Esophagus squamous epithelium (tissue), 5 donors: ENCODE measurements at places on chromosomes 2 and 18. TPM values are rescaled to one million over a fixed set of nuclear protein-coding genes. Genes with fewer than 3 reads are reported as not detected.

The ADD2 gene
- total RNA-seq, result 1.8 TPM

The LIPT1 gene
- total RNA-seq, result 6.3 TPM

The NRP2 gene
- 28.2 TPM for total RNA-seq

The KCTD1 gene
- 67.1 TPM for total RNA-seq

The MYO5B gene
- 59.3 TPM for total RNA-seq

The IL36RN gene
- 5.0 TPM for total RNA-seq

The ALK gene
- 0.19 TPM for total RNA-seq

- H3K4me3 ChIP-seq, result no peak overlapping the region
- no peak for DNase-seq
- no peak overlapping the region for H3K27ac ChIP-seq
- no peaks in the 10 kb centered on the region for H3K36me3 ChIP-seq
- no peaks in the 10 kb centered on the region for H3K4me1 ChIP-seq
Observed at GRCh38 chr2:211981451-211981850, 557.2 kb downstream of the ERBB4 start.

- H3K4me1 ChIP-seq, result no peaks in the 10 kb centered on the region
- no peaks in the 10 kb centered on the region for H3K36me3 ChIP-seq
Observed at GRCh38 chr2:215850380-215850779, 163.0 kb downstream of the MREG start.

DNA sequence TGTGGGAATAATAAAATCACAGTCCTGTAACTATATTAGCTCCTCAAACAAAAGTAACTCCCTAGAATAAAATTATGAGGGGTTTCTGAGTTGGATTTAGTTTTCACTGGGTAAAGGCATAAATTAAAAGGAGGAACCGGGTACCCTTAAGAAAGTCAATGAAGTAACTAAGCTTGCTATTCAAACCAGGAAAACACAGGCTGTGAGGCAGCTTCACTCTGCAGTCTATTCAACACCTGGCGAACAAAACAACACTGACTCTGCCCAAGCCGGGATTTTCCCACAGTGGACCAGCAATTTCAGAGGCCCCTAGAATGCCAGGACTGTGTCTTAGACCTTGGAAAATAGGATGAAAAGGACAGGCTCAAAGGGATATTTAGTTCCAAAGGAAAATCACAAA, 24.6 kb upstream of the CREB1 start:
- H3K27me3 ChIP-seq, result no peaks in the 10 kb centered on the region
- H3K27ac ChIP-seq, result peak overlapping the region; percentile 41
- peaks cover 17% of the 10 kb centered on the region for H3K4me1 ChIP-seq
- no peaks in the 10 kb centered on the region for H3K36me3 ChIP-seq
- no peak for DNase-seq

DNA sequence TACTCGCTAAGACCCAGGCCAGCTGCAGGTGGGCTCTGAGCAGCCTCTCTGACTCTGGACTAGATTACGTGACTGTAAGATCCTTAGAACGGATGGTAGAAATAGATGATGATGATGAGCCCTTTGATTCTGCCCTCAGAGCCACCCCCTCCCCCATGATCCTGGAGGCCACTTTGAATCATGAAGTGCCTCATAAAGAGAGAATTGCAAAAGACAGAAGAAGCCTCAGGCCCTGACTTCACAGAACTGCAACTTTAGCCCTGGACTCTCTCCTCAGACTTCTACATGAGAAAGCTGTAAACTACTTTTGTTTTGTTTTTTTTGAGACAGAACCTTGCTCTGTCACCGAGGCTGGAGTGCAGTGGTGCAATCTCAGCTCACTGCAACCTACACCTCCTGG, 15.4 kb upstream of the TET3 start:
- no peaks in the 10 kb centered on the region for H3K36me3 ChIP-seq
- DNase-seq, result no peak
- H3K4me3 ChIP-seq, result no peak overlapping the region
- no peak overlapping the region for H3K27ac ChIP-seq

- no peak overlapping the region for H3K27ac ChIP-seq
- no peaks in the 10 kb centered on the region for H3K27me3 ChIP-seq
- no peak for DNase-seq
- H3K4me1 ChIP-seq, result peaks cover 3% of the 10 kb centered on the region
- no peak overlapping the region for H3K4me3 ChIP-seq
- no peaks in the 10 kb centered on the region for H3K36me3 ChIP-seq
Observed at GRCh38 chr18:62281684-62282083, 43.4 kb upstream of the TNFRSF11A start.

DNA sequence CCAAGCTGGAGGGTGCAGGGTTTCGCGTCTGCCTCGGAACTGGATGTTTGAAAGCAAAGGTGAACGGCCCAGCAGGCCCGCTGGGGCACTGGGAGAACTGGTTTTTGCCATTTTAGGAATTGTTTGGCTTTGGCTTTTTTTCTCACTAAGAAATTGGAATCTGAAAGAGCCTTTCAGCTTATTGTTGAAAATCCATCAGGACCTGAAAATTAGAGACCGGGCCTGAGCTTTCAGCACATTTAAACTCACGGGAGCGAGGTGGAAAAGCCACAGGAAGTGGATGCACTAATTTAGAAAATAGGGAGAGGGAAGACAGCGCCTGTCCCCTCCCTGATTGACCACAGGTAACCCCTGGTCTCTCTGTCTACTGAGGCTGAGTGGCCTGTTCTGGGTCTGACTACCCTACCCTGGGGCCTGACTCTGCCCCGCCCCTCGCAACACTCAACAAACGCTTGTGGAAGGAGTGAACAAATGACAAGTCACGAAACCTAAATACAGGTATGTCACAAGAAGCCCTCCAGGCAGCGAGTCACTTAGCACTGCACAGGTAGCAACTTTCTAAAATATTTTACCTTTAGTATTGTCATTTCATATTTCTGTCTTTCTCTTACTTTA, 100.3 kb upstream of the MBOAT2 start:
- no peak overlapping the region for H3K4me3 ChIP-seq
- H3K36me3 ChIP-seq, result no peaks in the 10 kb centered on the region
- H3K4me1 ChIP-seq, result peaks cover 35% of the 10 kb centered on the region

DNA sequence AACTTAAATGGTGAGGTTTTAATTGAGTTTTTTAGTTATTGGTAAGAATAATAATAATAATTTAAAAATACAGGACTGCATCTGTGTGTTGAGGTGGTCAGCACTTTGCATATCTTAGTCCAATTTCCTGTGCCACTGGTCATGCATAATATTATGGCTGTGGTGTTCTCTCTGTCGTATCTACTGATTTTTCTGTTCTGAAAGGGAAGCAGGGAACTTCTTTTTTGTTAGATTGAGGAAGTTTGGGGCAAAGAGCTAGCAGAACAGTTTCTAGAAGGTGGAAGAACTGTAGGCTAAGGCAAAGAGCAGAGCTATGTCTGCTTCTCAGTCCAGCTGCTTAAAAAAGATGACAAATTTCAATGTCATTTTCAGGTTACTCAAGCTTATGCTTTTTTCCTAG, 74.3 kb downstream of the XRCC5 start:
- H3K27me3 ChIP-seq, result no peaks in the 10 kb centered on the region
- no peak for DNase-seq
- peaks cover 18% of the 10 kb centered on the region for H3K4me1 ChIP-seq
- H3K4me3 ChIP-seq, result no peak overlapping the region
- no peak overlapping the region for H3K27ac ChIP-seq

DNA sequence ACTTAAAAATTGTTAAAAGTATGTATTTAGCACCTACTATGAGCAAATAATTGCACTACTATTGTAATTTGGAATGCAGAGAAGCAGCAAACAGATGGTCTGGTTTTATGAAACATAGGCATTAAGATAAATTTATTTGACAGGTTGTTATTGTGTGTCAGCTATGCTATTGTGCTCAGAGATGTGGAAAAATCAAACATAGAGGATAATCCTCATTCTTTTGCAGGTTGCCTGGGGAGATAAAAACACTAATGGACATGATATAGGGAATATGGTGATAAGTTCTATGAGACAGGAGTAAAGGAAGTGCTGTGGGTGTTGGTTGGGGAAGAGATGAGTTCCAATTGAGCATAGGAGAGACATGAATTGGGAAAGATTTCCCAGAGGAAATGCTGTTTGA, 71.3 kb downstream of the PPP1R1C start:
- no peak overlapping the region for H3K27ac ChIP-seq
- DNase-seq, result no peak
- H3K36me3 ChIP-seq, result no peaks in the 10 kb centered on the region
- no peak overlapping the region for H3K4me3 ChIP-seq
- H3K4me1 ChIP-seq, result no peaks in the 10 kb centered on the region
- no peaks in the 10 kb centered on the region for H3K27me3 ChIP-seq

DNA sequence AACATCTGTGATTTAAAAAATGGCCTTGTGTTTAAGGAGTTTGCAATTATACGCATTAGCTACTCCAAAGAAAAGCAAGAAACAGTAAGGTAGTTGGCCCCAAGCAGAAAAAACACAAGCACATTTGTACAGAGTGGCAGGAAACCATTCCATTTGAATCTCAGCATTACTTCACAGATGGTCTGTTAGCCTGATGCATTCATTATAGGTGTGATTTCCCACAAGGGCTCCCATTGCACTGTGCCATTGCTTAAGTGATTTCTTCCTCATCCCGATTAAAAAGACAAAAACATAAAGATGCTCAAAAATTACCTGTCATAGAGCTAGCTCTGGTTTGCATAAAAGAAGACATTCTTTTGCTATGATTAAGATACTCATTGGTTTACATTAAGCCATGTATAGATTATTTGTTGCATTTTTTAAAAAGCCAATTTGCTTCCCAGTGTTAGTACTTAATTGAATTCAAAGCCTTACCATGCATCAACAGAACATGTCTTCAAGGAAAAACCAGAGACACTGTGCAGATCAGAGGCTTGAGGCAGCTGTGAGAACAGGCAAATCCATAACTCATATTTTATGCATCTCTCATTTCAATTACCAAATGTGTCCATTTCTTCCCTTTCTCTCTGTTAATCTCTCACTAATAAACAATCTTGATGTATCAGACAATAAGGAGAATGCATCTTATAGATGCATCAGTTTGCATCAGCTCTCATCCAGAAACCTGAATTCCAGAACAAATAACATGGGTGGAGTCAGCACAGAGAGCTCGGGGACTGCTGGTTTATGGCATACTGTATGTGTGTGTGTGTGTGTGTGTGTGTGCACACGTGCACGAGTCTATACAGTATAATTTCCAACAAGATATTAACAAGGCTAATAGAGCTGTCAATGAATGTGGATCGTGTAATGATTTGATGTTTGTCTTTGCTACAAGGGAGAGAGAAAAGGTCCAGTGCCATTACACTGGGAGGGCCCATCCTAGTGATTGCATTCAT, 558.6 kb upstream of the HS6ST1 start:
- no peak overlapping the region for H3K27ac ChIP-seq
- H3K36me3 ChIP-seq, result no peaks in the 10 kb centered on the region
- no peaks in the 10 kb centered on the region for H3K4me1 ChIP-seq
- H3K27me3 ChIP-seq, result no peaks in the 10 kb centered on the region

DNA sequence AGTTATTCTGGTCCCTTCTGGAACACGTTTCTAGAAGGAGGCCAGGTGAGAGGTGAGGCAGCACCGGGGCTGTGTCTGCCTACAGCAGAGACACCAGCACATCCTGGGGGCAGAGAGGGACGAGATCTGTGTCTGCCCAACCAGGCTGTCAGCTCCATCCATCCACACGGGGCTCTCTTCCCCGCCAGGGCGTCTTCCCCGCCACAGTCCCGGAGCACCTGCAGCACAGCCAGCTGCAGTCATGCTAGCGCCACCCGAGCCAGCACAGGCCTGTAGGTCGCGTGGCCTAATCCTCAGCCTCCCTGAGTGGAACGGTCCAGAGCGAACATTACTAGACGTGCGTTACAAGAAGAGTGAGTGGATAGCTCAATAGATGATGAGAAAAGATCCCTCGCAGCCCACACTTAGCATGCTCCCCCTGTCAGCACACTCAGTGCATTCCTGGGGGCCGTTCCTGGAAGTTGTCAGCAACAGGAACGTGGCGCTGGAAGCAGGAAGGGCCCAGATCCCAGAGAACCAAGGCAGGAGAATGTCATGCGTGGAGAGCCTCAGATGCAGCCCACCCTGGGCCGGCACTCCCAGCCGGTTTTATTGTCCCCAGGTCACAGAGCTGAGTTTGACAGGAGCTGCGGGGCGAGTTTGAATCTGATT, 179.0 kb downstream of the TWIST2 start:
- no peaks in the 10 kb centered on the region for H3K36me3 ChIP-seq
- no peak overlapping the region for H3K27ac ChIP-seq
- H3K27me3 ChIP-seq, result peaks cover 53% of the 10 kb centered on the region
- H3K4me1 ChIP-seq, result no peaks in the 10 kb centered on the region
- no peak for DNase-seq

DNA sequence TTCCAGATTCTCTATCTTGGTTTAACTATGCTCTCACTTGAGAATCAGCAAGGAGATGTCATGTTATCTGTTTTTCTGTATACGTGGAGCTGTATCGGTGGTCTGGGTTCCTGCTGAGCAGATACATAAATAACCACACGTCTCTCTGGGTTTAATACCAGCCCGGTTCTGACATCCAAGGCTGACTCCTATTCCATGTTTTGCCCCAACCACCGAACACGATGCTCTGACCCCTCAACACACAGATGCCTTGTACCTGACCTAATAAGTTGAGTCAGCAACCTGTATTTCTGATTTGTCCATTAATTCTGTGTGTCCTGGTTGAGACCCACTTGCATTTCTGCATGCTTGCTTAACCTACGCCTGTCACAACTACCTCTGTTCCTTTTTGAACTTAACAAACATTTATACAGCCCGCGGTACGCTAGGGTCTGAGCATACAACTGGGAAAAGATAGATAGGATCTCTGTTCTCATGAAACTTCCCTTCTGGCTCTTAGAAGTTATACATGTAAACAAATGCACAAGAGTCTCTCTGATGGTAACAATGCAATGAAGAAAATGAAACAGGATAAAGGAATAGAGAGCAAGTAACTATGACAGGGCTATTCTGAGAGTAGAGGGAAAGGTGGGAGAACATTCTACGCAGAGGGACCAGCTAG, 480.4 kb downstream of the PARD3B start:
- H3K4me3 ChIP-seq, result no peak overlapping the region
- H3K27ac ChIP-seq, result peak overlapping the region; percentile 50
- peaks cover 5% of the 10 kb centered on the region for H3K4me1 ChIP-seq
- no peaks in the 10 kb centered on the region for H3K36me3 ChIP-seq
- H3K27me3 ChIP-seq, result no peaks in the 10 kb centered on the region

GRCh38 chr18:10239991-10240634, 214.3 kb upstream of the APCDD1 start:
- no peaks in the 10 kb centered on the region for H3K36me3 ChIP-seq
- peaks cover 14% of the 10 kb centered on the region for H3K4me1 ChIP-seq
- H3K27ac ChIP-seq, result no peak overlapping the region
- H3K27me3 ChIP-seq, result no peaks in the 10 kb centered on the region

- no peaks in the 10 kb centered on the region for H3K4me1 ChIP-seq
- H3K27ac ChIP-seq, result no peak overlapping the region
- no peak for DNase-seq
Observed at GRCh38 chr2:65866148-65866547, 433.7 kb upstream of the SPRED2 start.

DNA sequence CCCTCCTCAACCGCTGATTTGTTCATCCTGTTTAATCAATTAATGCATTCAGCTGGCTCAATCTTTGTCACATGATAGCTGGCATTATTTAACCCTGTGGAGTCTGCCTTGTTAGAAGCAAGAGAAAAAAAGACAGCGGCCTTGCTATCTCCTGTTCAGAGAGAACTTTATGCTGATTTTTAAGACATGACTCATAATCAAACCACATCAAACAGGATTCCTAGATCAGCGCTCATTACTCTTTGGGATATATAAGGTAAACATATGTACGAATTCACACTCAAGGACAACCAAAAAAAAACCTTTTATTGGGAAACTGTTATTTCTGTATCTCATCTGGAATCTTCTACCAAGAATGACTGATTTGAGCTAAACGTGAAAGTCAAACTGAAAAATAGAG, 195.1 kb downstream of the C1D start:
- H3K27ac ChIP-seq, result no peak overlapping the region
- H3K36me3 ChIP-seq, result no peaks in the 10 kb centered on the region
- no peaks in the 10 kb centered on the region for H3K4me1 ChIP-seq
- no peaks in the 10 kb centered on the region for H3K27me3 ChIP-seq
- DNase-seq, result no peak

- no peak for DNase-seq
- no peaks in the 10 kb centered on the region for H3K27me3 ChIP-seq
- no peak overlapping the region for H3K4me3 ChIP-seq
- no peaks in the 10 kb centered on the region for H3K4me1 ChIP-seq
Observed at GRCh38 chr2:238013806-238014205, 47.0 kb downstream of the UBE2F start.
